ENCODE measurements at places on chromosomes 7 and 10. TPM values are rescaled to one million over a fixed set of nuclear protein-coding genes. Genes with fewer than 3 reads are reported as not detected.

DNA sequence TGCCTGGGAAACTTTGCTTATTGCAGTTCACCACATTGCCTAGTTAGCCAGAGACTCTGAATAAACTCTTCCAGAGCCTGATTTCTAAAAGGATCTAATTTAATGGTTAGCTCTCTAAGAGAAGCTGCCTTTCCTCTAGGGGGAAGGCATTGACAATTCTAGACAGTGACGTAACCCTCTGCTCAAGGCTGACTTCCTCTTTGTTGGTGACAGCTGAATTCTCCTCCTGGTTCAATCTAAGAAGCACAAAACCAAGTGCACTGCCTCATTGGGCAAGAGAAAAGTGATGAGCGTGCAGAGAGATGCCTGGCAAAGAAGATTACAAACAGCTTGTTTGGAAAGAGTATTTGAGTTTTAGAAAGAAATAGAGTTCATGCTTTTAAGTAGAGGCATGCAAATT is 102.7 kb downstream of the MACC1 start:
- no peak for DNase-seq

The CLDN3 gene
- total RNA-seq: 122 TPM

- DNase-seq: no peak
Observed at GRCh38 chr10:32347363-32348022, 535 bp upstream of the EPC1 start.

GRCh38 chr10:74406006-74406405 is 255.0 kb downstream of the ADK start:
- no peak for DNase-seq

- no peak for DNase-seq
Observed at GRCh38 chr7:146176860-146177259, 60.3 kb downstream of the CNTNAP2 start.

Measured in Calu3 (cell line).